ENCODE measurements at places on chromosomes 13 and 19.

- no peak for DNase-seq
These were observed 7.7 kb downstream of the APBA3 start for GRCh38 chr19:3753631-3754410.

DNA sequence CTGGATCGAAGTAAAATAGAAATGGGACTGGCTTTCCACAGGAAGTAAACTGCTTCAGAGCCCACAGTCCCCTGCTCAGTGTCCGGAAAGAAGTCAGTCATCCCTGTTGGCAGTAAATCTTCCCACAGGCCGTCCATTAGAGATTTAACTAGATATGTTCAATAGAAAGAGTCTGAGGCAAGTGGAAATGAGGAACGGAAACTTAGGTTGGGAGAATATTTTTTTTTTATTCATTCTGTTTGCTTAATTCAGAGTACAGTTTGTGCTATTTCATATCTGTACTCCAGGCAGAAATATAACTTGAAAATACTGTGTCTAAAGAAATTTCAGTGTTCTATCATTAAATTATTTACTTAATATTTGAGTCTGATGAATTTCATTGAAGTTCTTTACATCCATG is 22.7 kb downstream of the SLC25A15 start:
- no peak for DNase-seq

GRCh38 chr13:22690756-22691155 is 490.0 kb upstream of the SGCG start:
- no peak for DNase-seq

GRCh38 chr13:42815681-42816080 is 34.3 kb downstream of the FAM216B start:
- no peak for DNase-seq

DNA sequence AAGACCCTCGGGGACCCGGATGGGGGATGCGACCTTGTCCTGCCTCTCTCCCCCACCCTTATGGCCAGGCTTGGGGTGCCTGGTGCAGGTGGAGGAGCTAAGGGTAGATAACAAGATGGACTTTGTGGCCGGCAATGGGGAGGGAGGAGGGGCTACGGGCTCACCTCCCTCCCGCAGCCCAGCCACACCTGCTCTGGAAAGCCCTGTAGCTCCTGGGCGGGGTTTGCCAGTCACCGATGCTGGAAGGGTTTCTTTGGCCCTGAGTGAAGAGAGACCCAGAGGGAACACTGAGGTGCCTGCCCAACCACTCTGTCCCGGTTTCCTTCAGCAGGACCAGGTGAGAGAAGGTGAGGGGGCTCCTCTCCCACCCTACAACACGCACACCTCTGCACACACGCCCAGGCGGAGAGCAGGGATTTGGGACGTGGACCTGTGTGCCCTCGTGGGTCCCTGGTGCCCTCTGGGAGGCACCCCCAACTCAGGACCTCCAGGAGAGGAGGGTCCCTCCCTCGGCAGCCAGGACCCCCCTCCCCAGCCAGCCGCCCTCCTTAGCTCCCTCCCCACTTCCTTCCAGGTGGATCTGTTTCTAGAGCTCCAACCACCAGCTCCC is at the start of gene FUT2:
Gene FUT2 (plus strand): TSS at position 229 of the 610 bp plus-strand sequence. CDS start 6,986 bp downstream, outside the sequence.
- DNase-seq = no peak

GRCh38 chr13:30108216-30108912 is 199.0 kb downstream of the KATNAL1 start:
- no peak for DNase-seq

GRCh38 chr19:35856546-35857149 is at the start of gene KIRREL2:
Gene KIRREL2 (plus strand): TSS chr19:35856911. CDS start chr19:35857120, 209 bp downstream.
- peak; percentile 65 for DNase-seq

DNA sequence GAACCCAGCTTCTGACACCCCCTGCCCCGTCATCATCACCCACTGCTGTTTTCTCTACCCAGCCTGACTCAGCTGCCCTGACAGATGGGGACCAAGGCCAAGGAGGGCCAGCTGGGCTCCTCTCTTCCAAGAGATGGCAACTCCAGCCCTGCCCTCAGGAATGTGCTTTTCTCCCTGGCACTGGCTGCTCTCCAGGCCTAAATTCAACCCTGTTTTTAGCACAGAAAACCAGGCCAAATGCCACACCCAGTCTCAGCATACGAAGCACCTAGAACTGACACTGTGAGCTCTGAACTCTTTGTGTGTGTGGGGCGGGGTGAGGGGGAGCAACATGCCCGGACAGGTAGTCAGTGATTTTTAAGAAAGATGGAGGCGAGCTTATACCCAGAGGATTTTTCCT is 23.4 kb upstream of the IGFL1 start:
- no peak for DNase-seq

GRCh38 chr19:49019242-49019932 is 2.5 kb upstream of the LHB start:
- DNase-seq = peak; percentile 83

- no peak for DNase-seq
These were observed 38.4 kb upstream of the RCBTB2 start for GRCh38 chr13:48571126-48571913.

- no peak for DNase-seq
These were observed 2.0 kb upstream of the PSG6 start for GRCh38 chr19:42919757-42920079.

DNA sequence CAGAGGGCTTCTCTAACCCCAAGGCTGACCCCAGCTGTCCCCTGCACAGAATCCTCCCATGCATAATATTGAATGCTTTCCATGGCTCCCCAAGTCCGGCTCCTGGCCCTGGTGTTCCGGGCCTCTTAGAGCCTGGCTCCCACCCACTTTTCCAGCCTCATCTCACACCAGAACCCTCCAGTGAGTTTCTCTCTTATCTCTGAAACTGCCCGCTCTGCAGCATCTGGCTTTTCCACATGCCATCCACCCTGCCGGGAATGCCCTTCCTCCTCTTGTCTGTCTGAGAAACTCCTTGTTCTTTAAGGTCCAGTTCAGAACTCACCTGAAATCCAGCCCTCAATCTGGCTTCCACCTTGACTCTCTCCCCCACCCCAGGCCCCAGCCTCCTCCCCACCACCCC is 6.8 kb downstream of the SYNGR4 start:
- DNase-seq = no peak

DNA sequence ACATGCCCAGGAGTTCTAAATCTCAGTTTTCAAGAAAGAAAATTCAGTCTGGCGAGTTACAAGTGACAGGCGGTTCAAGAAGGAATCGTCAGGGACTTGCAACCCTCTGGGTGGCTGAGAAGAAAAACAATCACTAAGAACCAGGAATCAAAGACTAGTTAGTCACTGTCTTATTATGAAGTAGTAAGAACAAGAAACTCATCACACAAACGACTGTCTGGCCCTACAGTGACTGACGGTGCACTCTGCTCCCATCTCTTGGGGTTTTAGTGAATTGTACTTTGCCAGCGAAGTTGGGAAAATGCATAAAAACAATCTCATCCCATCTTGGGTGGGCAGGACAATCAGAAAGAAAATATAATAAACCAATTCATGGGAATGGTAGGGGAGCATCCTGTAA is 63.7 kb upstream of the SACS start:
- no peak for DNase-seq

DNA sequence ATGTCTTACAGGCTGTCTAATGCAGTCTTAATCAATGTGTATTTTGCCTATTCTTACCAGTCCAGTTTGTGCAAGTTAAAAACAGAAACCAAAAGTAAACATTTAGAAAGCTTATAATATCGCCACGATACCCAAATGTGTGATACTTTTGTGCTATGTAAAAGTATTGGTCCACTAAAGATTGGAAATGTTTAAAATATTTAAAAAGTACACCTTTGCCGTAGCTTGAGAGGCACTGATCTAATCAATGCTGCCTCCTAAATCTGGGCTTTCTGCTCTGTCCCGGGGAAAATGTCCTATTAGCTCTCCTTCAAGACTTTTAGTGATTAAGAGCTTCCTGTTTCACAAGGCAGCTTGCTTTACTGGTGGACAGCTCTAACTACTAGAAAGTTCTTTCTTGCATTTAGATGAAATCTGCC is 64.7 kb downstream of the DNAJC15 start:
- DNase-seq = no peak

DNA sequence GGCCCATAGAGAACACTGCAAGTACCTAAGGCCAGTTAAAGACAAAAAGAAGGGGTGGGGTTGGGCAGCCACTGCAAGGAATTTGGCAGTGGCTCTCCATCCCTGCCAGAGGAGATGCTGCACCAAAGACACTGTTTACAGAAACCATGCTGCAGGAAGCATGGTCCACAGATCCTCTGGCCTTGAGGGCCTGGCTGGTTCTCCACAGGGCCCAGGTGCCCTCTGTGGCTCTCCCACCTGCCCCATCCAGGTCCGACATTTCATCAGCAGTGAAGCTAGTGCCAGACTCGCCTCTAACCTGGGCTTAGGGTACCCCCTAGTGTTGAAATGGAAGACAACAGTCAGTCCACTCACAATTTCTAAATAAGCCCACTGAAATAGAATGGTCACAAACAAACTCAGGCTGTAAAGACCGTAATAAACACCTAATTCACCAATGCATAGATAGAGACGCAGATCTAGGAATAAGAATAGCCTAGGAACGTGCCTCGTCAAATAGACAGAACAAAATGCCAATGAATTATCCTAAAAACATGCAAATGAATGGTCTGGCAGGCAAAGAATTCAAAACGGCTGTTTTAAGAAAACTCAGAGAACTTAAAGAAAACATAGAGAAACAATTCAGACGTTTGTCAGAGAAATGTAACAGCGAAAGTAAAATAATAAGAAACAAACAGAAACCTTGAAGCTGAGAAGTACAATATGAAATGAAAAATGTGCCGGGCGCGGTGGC is 23.3 kb downstream of the LYPD4 start:
- DNase-seq = peak; percentile 63

- no peak for DNase-seq
These were observed 5.8 kb downstream of the SMIM7 start for GRCh38 chr19:16654140-16654539.

DNA sequence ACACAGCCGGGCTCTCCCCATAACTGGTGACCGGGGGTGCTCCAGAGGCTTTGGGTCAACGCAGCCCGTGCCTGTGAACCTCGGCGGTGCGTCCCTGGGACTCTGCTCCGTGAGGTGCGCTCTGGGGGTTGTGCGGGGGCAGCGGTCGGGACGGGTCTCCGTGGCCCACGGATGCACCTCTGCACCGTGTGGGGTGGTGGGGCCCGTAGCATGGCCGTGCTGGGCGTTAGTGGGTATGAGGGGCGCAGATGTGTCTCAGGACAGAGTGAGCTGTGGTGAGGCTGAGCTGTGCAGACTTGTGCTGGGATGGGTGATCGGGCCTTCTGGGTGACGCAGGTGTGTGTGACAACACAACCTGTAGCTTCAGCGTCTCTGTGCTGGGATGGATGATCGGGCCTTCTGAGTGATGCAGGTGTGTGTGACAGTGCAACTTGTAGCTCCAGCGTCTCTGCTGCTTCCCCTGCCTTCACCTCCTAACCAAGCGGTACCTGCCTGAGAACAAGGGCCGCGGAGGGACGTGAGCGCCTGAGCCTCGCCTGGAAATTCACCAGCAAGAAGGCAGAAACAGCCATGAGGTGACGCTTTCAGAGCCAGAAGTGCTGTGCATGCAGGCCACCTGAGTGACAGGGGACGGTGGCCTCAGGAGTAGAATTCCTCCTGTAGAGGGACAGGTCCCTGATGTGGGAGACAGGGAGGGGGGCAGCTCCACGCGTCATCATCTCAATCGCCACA is 599 bp downstream of the ZNF331 start:
- no peak for DNase-seq

DNA sequence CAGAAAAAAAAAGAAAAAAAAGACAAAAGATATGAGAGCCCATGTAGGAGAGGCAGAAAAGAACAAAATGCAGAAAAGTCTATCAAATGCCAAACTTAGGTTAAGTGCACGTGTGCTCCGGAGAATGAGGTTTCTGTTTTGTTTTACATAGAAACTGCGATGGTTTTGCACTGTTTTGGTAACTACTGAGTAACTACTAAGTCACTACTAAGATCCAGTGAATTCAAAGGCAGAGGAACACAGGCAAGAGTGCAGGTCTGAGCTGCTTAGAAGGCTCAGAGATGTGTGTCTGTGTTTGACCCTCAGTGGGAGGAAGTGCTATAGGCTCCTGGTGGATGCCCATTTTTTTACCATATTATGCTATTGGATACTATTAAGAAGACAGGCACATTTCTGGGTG is 299.3 kb downstream of the NDFIP2 start:
- DNase-seq = no peak

- DNase-seq = no peak
These were observed 7.8 kb upstream of the LYPD5 start for GRCh38 chr19:43809762-43810696.

- no peak for DNase-seq
These were observed 1.0 kb downstream of the AP2S1 start for GRCh38 chr19:46849610-46850009.

- DNase-seq = no peak
These were observed 69.8 kb downstream of the CELF5 start for GRCh38 chr19:3294080-3294850.

- no peak for DNase-seq
These were observed 26.7 kb downstream of the CEACAM8 start for GRCh38 chr19:42568006-42568405.

GRCh38 chr19:4671185-4671851 is 1.2 kb upstream of the MYDGF start:
- DNase-seq = no peak

- no peak for DNase-seq
These were observed 5.3 kb upstream of the ZNF497 start for GRCh38 chr19:58367698-58368454.

GRCh38 chr19:5093297-5093928 is 124.5 kb downstream of the KDM4B start:
- no peak for DNase-seq

DNA sequence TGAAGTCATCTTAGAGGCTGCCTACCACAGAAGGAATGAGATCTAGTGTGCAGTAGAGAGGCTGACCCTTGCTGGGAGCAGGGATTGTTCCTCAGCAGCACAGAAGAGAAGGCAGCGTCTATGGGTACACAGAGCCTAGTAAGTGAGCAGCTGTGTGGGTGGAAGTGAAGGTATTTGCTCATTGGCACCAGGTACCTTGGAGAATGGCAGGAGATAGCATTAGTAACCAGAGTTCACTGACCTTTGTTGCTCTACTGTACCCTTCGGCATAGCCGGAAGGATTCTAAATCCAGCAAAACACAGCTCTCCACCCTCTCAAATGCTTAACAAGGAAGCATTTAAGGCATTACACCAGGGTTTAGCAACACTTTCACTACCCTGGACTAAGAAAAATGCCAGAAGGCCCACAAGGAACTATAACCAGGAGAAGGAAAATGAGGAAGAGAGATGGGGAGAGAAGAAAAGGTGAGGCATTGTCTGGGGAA is 12.3 kb downstream of the SOX21 start:
- no peak for DNase-seq
